ENCODE measurements at places on chromosomes 11 and 22. TPM values are rescaled to one million over a fixed set of nuclear protein-coding genes. Genes with fewer than 3 reads are reported as not detected.

DNA sequence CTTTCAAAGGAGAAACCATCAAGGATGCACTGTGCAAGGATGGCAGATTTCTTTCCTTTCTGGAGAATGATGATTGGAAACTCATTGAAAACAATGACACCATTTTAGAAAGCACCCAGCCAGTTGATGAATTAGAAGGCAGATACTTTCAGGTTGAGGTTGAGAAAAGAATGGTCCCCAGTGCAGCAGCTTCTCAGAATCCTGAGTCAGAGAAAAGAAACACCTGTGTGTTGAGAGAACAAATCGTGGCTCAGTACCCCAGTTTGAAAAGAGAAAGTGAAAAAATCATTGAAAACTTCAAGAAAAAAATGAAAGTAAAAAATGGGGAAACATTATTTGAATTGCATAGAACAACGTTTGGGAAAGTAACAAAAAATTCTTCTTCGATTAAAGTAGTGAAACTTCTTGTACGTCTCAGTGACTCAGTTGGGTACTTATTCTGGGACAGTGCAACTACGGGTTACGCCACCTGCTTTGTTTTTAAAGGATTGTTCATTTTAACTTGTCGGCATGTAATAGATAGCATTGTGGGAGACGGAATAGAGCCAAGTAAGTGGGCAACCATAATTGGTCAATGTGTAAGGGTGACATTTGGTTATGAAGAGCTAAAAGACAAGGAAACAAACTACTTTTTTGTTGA, 9.8 kb downstream of the FAM111A start:
- DNase-seq, result no peak

- no peak for DNase-seq
These were observed 48.2 kb downstream of the ALG9 start for GRCh38 chr11:111823131-111823530.

Gene MCAM
- total RNA-seq, result 1.3 TPM

GRCh38 chr11:27700351-27701301, at the start of gene BDNF:
Gene BDNF, minus strand, starts transcription at chr11:27700455. Its CDS starts 41,891 bp downstream, at chr11:27658564.
- DNase-seq, result no peak

GRCh38 chr11:128398517-128399250, 188.7 kb downstream of the ETS1 start:
- DNase-seq, result no peak

Data from hematopoietic multipotent progenitor cell (in vitro differentiated cells).